Stimulated activated effector memory CD8-positive, alpha-beta T cell treated with anti-CD3 and anti-CD28 coated beads, Interleukin-12 subunit alpha, Interleukin-12 subunit beta, amount 100 ng/mL, for 72 hours (primary cell): ENCODE measurements at places on chromosomes 13 and 19.

GRCh38 chr13:33328701-33329100 is 43.1 kb upstream of the STARD13 start:
- no peak for DNase-seq

- DNase-seq: no peak
Measured at GRCh38 chr13:75145927-75146326, 336.0 kb downstream of the TBC1D4 start.

- no peak for DNase-seq
Measured at GRCh38 chr19:11473725-11474124, 7.1 kb downstream of the ELAVL3 start.

- no peak for DNase-seq
Measured at GRCh38 chr13:32036757-32037156, 5.2 kb downstream of the FRY start.

GRCh38 chr13:112059457-112060281 is 7.3 kb upstream of the SOX1 start:
- DNase-seq: no peak

DNA sequence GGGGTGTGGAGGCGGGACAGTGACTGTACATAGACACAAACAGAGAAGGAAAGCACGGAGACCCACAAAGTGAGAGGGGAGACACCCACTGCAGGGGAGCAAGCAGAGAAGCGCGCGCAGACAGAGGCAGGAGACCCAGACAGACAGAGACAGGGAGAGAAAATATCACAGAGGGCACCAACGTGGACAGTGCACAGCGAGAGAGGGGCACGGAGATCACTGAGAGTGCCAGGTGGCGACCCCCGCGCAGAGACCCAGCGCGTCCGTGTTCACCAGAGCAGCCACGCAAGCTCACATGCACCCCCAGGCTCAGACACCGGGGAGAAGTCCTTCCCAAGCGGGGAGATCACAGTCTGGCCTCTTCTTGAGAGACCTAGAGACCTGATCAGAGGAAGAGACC is 1.4 kb upstream of the CACNG7 start:
- DNase-seq: no peak

DNA sequence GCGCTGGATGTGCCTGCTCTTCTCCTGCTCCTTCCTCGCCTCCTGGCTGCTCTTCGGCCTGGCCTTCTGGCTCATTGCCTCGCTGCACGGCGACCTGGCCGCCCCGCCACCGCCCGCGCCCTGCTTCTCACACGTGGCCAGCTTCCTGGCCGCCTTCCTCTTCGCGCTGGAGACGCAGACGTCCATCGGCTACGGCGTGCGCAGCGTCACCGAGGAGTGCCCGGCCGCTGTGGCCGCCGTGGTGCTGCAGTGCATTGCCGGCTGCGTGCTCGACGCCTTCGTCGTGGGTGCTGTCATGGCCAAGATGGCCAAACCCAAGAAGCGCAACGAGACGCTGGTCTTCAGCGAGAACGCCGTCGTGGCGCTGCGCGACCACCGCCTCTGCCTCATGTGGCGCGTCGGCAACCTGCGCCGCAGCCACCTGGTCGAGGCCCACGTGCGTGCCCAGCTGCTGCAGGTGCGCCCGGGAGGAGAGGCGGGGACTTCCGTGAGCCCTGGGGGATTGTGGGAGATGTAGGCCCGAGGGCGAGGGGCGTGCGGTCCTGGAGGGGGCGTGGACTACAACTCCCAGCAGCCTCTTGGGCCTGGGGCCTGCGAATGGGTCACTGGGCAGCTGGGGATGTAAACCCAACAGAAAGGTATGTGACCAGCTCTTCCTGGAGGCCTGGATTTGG is 6.7 kb downstream of the KCNJ14 start:
- DNase-seq: no peak

GRCh38 chr19:37699057-37699456 is 20.5 kb downstream of the ZNF607 start:
- DNase-seq: no peak

- no peak for DNase-seq
Measured at GRCh38 chr19:2856457-2857050, 10.6 kb upstream of the ZNF556 start.

GRCh38 chr13:51804295-51805172 is 571 bp upstream of the DHRS12 start:
- peak; percentile 71 for DNase-seq
